Fibroblast of lung (primary cell): ENCODE measurements at places on chromosomes 5 and 9.

DNA sequence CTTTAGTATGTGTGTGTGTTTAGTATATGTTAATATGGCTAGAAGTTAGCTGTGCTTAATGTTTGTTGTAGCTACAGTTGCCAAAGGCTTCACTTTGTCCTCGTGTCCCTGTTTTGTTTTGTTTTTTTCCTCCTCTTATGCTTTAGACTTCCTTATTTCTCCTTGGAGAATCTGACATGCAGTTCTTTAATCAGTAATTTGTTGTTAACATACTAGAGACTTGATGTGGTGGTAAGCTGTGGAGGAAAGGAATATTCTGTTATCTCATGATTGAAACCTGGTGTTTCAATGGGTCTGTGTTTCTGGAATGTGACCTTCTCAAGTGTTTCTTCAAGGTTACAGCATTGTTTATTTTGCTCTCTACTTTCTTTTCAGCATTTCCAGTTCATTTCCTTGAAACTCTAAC, 515.6 kb upstream of the ST8SIA4 start:
- peak; percentile 51 for DNase-seq

GRCh38 chr9:81635521-81636254, 53.7 kb downstream of the TLE1 start:
- peak; percentile 58 for DNase-seq

DNA sequence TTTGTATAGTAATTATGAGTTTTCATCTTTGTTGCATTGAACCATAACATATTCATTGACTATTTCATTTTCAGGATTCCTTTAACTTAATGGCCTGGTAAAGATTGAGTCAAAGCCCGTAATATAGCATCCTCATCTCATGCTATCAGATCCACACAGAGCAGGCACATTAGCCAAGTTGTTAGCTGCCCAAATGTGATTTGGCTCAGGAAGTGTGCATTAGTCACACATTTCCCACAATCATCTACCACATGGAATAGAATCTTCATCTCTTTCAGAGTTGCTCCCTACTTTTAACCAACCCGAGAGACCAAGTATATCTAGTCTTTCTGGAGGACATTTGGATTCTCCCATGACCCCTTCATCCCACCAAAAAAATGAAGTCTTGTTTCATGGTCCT, 481.0 kb upstream of the PTGER4 start:
- DNase-seq: no peak

- DNase-seq: peak; percentile 9
Observed at GRCh38 chr9:34463098-34463900, 4.7 kb downstream of the DNAI1 start.
